Ovary (tissue), 10 donors: ENCODE measurements at places on chromosomes 3 and 15.
A peak's percentile ranks its signal among the peaks of the same experiment; 100 is the strongest.

DNA sequence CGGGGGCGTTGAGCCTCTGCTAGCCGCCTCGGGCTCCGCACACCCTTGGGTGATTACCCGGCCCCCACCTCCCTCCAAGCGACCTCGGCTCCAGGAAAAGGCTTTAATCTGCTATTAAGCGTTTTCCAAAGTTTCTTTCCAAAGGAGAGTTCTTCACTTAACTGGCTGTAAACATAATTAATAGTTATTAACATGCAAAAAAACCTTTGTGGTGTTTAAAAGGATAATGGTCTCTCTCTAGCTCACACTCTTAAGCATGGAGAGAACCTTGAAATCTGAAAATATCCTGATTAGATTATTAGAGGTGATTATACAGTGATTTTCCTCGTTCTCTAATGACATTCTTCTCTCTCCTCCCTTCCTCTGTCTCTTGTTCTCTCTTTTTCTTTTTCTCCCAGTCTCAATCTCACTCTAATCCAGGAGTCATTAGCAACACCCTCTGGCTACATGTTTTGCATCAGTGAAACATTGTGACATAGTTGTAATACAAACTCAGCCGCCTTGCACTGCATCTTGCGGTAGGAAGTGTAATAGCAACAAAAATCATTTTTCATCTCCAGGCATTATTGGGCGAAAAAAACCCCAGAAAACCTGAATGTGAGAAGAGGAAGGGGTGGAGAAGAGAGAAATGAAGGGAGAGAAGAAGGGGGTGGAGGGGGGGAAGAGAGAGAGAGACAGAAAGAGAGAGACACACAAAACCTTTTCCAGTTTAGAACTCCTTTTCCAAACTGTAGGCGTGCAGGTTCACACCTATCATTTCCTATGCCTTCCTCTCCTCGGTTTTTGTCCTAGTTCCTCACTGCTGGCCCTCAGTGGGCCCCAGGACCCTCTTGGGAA, 24.4 kb downstream of the NR2F2 start:
- no peak for DNase-seq

GRCh38 chr3:42366550-42366949, 43.9 kb downstream of the LYZL4 start:
- DNase-seq, result no peak

DNA sequence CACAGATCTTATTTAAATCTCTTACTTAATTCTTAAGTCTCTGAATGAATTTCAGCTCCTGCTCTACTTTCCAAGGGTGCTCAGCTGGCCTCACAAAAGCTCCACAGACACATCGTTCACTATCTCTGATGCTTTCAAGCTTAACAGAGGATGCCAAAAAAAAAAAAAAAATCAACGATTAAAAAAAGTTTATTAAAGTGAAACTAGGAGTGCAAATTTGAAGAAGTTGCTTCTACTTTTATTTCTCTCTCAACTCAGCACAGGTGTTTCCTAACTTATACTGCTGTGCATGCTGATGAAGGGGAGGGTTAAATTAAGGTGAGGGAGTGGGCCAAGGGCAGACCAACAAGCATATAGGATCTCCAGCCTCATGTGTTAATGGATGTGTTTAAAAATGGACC, 157.2 kb downstream of the TIGIT start:
- DNase-seq, result peak; percentile 27

GRCh38 chr3:130300888-130301287, 44.6 kb upstream of the COL6A5 start:
- DNase-seq, result no peak

GRCh38 chr3:96478496-96478895, 335.9 kb upstream of the EPHA6 start:
- DNase-seq, result no peak

DNA sequence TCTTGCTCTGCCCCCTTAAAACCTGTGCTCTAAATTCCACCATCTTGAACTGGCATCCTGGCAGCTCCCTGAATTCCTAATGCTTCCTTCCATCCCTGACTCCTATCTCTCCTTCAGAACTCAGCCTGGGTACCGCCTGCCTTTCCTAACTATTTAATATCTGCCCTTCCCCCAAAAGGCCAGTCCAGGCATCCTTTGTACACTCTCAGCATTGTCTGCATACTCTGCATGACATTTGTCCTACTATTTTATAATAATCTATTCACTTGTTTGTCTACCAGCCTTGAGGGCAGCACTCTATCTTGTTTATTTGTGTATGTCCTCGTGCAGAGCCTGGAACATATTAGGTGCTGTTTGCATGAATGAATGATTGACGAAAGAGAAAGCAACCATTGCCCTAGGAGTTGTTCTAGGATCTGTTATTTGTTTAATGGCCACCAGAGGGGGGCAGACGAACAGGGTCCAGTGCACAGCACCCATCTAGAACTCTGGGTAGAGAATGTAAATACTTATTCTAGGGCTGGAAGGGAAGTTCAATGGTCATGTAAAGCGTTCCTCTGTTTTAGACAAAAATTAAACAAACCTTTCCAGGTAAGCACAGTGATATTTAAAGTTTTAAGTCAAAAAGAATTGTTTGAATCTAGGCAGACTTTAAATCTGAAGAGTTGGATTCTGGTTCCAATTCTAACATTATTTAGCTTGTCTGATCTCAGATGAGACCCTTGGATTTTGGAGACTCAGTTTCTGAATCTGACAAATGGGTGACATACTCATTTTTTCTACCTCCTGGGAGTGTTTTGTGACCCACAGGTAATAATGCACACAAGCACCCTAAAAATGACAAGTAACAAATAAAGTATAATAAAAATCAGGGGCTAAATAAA, 125.8 kb upstream of the GALNT15 start:
- DNase-seq, result peak; percentile 32

DNA sequence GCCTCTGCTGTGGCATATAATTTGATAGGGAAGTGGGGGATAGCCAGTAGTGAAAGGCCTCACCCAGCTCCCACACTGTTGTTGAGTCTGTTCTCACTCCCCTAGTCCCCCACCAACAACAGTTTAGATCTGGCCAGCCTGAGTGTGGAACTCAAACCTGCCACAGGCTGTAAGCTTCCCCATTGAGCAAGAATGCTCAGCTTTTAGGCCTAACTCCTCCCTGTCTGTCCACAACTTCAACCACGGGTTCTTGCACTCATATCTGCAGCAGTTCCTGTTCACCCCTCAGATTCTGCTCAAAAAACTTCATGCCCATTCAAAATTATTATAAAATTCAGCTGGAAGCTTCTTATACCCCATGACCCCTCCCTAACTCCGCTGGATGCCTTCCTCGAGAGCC, 975.1 kb downstream of the NSUN3 start:
- DNase-seq, result no peak

DNA sequence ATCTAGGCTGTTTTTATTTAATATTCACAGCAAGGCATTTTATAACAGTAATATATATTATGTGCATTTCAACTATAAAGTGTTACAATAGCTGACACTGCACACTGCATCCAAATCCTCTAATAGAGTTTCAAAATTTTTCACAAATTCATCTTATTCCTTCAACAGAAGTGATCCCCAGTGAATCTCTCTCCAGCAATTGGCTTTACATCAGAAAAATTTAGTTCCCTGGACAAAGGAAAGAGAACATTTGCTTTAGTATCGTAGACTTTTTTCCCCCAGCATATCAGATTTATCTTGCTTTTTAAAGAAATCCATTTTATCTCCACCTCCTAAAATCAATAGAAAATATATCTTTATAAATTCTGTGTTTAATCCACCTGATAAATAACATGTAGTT, 868.6 kb downstream of the TBL1XR1 start:
- DNase-seq, result no peak
